ENCODE measurements at places on chromosomes 7 and 10.

DNA sequence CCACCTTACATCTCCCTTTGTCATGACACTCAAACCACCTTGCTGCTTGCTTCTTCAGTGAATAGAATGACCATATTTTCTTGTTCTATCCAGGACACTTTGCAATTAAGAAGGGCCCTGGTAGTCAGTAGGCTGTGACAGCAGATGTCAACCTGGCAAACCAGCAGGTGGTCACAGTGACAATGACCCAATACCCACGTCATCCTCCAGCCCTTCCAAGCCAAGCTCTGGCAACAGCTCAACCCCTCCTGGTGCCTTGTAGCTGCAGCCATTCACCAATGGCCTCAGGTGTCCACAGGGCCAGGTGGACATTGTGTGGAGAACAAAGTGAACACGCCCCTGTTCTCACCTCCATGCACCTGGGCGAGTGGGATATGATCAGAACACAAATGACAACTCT, 87.6 kb upstream of the MACROH2A2 start:
- no peak for DNase-seq

GRCh38 chr10:118374404-118374803, 32.3 kb upstream of the FAM204A start:
- DNase-seq: no peak

- DNase-seq: no peak
Measured at GRCh38 chr7:151851145-151851751, 25.7 kb downstream of the PRKAG2 start.

- no peak for DNase-seq
Measured at GRCh38 chr7:130423501-130424037, 17.2 kb downstream of the CEP41 start.

- no peak for DNase-seq
Measured at GRCh38 chr10:78415111-78415510, 381.4 kb downstream of the RPS24 start.

DNA sequence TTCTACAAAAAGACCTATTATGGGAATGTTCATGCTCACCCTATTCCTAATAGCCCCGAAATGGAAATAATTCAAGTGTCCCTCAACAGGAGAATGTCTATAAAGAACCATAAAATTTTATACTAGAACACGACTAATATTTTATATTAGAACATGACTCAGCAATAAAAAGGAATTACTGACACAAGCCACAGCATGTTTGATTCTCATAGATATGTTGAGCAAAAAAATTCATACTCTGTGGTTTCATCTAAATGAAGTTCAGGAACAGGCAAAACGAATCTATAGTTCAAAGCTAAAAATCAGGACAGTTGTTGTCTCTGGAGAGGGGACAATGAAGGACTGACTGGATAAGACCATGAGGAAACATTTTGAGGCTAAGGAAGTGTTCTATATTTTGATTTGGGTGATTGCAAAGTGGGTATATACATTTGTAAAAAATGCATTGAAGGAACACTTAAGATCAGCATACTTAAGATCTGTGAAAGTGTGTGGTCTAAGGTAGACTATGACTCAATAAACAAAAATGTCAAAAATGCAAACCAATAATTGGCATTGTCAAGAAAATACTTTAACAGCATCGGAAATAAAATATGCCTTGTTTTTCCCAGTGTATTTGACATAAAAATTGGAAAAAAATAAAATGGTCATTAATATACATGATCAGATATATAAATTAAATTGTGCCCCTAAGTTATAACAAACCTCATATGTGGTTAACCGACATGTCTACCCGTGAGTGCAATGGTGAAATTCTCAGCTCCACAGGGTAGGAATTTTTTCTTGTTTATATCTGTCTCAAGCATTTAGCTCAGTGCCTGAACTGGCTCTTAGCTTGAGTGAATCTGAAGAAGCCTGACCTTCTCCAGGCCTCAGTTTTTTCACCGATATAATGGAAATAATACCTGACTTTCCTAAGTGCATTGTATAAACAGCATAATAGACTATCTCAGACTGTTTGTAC, 124.9 kb upstream of the CTTNBP2 start:
- no peak for DNase-seq
